Stimulated activated CD8-positive, alpha-beta memory T cell treated with anti-CD3 and anti-CD28 coated beads, Interleukin-4, amount 100 ng/mL, for 1 hour (primary cell): ENCODE measurements at places on chromosomes 7 and 10.

DNA sequence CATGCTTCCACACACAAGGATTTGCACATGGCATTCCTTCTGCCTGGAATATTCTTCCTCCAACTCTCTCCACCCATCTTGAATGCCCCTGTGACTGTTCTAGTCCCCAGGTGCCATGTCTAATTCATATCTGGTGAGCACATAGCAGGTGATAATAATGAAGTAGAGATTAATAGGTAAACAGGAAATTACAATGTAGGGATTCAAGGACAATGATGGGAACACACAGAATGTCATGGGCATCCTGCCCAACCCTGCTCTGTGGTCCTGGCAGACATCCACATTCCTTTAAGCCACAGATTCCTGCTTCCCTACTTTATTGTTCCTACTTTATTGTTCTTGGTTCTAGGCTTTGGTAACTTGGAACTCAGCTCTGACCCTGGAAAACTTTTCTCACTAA, 115.8 kb downstream of the THSD7A start:
- no peak for DNase-seq

GRCh38 chr10:24952143-24952706, at the start of gene PRTFDC1:
Gene PRTFDC1 (minus strand): TSS chr10:24952606. CDS start chr10:24952575, 31 bp downstream.
- DNase-seq: no peak

DNA sequence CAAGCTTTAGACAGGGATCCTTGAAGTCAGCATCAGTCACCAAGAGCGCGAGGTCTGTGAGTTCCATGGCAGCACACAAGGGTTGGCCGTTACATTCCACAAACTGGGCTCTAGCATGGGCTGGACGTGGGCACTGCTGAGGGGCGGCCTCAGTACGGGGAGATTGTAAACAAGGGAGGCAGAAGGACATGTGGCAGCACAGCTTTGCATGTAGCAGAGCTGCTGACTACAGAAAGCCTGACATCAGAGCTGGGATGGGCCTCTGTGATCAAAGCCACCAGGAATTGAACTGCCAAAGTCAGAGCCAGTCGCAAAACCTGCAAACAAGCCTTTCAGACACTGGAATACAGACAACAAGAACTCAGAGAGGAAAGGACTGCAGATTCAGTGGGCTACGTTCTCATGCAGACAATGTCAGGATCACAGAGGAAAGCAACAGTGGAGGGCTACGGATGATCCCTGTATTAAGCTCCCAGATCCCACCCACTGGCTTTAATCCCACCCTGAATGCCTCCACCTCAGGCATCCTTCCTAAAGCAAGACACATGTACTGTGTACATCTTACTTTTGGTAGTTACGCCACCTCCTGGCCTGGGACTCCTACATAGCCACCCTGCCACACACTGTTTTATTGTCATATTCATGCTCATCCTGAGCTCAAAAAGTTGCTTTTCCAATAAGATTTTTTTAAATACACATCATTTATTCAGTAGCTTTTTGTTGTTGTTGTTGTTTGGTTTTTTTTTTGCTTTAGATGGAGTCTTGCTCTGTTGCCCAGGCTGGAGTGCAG, 291.1 kb upstream of the IMMP2L start:
- no peak for DNase-seq

DNA sequence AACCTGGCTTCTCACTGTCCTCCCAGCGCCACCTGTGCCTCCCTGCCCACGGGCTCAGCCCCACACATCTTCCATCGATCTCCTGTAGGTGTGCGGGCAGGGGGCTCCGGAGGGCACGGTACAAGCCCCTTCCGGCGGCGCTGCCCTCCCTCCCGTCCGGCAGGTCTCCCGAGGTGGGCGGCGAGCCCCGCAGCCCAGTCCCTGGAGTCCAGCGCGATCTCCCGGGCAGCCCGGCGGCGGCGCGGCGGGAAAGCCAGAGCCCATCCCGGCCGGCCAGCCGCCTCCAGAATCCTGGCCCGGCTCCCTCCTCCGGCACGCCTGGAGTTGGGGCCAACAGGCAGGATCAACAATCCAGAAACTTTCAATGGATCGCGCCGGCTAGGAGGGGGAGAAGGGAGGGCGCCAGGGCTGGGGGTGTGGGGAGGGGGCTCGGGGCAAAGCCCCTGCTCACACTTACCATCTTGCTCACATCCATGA, 100.1 kb downstream of the HIP1 start:
- no peak for DNase-seq

GRCh38 chr10:88974012-88974411, 16.6 kb upstream of the FAS start:
- no peak for DNase-seq

- DNase-seq: no peak
These were observed 26.0 kb upstream of the MCU start for GRCh38 chr10:72665925-72666324.

GRCh38 chr7:94099679-94100078, 95.5 kb upstream of the BET1 start:
- DNase-seq: no peak

GRCh38 chr10:73591935-73592699, 975 bp upstream of the USP54 start:
- DNase-seq: no peak

- DNase-seq: peak; percentile 2
These were observed 669 bp downstream of the PI4K2A start for GRCh38 chr10:97640868-97641811.

DNA sequence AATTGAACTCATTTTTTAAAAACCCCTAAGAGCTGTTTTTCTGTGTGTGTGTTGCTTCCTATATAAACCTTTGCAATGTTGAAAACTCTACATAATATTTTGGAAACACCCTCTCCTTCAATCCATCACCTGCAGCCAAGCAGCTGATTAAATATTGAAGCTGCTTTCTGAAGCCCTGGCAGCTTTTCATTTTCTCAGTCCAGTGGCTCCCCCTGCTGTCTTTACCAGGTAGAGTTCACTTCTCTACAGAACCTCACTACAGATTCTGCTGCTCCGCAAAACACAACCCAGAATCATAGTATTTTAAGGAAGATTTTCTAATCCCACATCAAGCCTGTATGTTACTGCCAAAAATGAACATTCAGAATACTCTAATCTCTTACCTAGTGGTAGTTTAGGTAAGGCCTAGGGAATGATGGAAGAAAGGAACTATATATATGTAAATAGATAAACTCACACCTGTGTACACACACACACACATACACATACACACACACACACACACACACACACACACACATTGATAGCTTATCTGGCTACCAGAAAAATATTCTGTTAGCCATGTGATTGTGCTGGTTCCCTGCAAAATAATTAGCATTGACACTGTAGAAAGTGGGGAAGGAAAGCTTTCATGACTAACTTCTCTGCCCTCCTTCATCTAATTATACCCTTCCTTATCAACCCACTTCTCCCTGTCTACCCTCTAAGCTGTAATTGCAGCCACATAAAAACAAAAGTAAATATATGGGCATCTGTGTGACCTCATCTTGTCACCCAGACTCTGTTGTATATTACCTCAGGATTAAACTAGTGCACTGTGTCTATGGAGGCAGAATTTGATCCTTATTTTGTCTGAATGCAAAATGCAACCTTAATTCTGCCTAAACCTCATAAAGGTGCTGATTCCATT, 229.5 kb upstream of the FZD1 start:
- DNase-seq: no peak

- DNase-seq: no peak
These were observed 8.8 kb upstream of the SPAM1 start for GRCh38 chr7:123916240-123916724.
